ENCODE measurements at places on chromosomes 1 and 21.

GRCh38 chr21:31772674-31773555, 41.0 kb upstream of the SCAF4 start:
- H3K36me3 ChIP-seq, result no peaks in the 10 kb centered on the region
- H3K4me1 ChIP-seq, result no peaks in the 10 kb centered on the region
- no peaks in the 10 kb centered on the region for H3K27me3 ChIP-seq
- DNase-seq, result no peak
- H3K27ac ChIP-seq, result no peak overlapping the region

DNA sequence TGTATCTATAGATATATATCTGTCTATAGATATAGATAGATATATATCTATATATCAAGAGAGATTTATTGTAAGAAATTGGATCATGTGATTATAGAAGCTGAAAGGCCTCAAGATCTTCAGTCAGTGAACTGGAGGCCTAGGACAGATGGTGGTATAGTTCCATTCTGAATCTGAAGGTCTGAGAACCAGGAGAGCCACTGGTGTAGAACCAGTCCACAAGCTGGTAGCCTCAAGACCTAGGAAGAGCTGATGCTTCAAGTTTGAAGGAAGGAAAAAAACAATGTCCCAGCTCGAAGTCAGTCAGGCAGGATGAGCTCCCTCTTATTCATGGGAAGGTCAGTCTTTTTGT, 213.2 kb upstream of the JUN start:
- H3K27me3 ChIP-seq, result no peaks in the 10 kb centered on the region
- no peak overlapping the region for H3K27ac ChIP-seq
- no peak for DNase-seq
- no peaks in the 10 kb centered on the region for H3K36me3 ChIP-seq
- H3K4me3 ChIP-seq, result no peak overlapping the region

DNA sequence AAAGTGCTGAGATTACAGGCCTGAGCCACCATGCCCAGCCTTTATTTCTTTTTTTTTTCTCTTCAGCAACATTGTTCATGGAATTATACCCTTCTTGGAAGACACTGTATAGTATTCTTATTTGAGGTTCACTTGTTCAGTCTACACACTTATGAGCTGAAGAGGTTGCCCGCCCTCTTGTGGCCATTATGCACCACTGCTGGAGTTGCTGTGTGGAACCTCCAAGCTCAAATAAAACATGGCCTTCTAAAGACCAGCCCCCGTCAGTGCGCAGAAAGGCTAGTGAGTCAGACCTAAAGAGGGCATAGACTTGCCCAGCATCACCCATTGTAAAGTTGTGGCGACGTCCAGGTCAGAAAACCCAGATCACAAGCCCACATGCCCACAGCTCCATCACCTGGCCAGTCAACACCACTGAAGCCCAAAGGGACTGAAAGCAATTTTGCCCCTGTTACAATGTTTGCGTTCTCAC, 20.4 kb downstream of the LURAP1 start:
- no peaks in the 10 kb centered on the region for H3K27me3 ChIP-seq
- no peak overlapping the region for H3K4me3 ChIP-seq
- peak; percentile 41 for DNase-seq
- H3K27ac ChIP-seq, result no peak overlapping the region

DNA sequence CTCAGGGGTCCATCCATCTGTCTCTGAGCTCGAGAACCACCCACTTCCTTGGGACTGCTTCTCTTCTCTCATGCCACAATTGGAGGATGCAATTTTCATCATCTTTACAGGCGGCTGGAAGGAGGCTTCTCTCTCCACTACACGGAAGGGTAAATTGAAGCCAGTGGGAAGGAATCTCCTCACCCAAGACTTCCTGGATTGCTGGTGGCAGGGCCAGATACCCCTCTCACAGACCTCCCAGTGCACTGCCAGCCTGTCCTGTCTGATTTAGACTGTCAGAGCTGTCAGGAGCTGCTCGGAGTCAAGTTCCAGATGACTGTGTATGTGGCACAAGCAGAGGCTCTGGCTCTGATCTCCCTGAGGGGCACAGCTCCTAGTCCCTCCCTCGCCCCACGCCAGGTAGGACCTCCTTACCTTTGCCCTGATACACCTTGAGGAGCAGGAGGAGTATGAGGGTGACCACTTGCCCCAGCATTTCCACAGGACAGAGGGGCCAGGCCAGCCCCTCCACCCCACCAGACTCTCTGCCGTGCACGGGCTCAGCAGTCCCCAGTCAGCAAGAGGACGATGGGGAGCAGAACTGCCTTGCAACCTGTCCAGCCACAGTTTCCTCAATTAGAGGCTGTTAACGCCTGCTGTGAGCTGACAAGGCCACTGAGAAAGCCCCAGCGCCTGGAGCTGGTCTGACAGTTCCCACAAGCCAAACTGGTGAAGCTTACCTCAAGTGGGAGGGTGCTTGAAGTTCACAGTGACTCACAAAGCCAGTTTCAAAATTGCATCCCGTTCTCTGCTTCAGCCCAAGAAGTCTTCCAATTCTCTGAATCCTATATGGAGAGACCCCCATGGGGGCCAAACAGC, at the start of gene CD244:
Gene CD244 (minus strand): TSS at position 685 of the 858 bp plus-strand sequence. CDS start 210 bp downstream, at position 475.
- no peak for DNase-seq
- H3K27ac ChIP-seq, result no peak within 1 kb of the TSS
- peaks cover 10% of the 10 kb centered on the region for H3K4me1 ChIP-seq
- peak within 1 kb of the TSS; percentile 51 for H3K4me3 ChIP-seq

- no peaks in the 10 kb centered on the region for H3K36me3 ChIP-seq
- no peaks in the 10 kb centered on the region for H3K27me3 ChIP-seq
- no peak overlapping the region for H3K4me3 ChIP-seq
- H3K4me1 ChIP-seq, result no peaks in the 10 kb centered on the region
- no peak for DNase-seq
Measured at GRCh38 chr1:20137055-20137454, 2.1 kb upstream of the PLA2G2F start.

Data from naive thymus-derived CD4-positive, alpha-beta T cell (primary cell).